ENCODE measurements at places on chromosomes 5 and 9. TPM values are rescaled to one million over a fixed set of nuclear protein-coding genes. Genes with fewer than 3 reads are reported as not detected.

- no peaks in the 10 kb centered on the region for H3K4me1 ChIP-seq
- H3K27me3 ChIP-seq = no peaks in the 10 kb centered on the region
- no peak overlapping the region for H3K4me3 ChIP-seq
- no peak overlapping the region for H3K27ac ChIP-seq
- DNase-seq = no peak
Observed at GRCh38 chr9:79912318-79913070, 340.7 kb downstream of the TLE4 start.

The CFAP77 gene
- total RNA-seq = not detected

The GALNT12 gene
- 7.9 TPM for total RNA-seq

DNA sequence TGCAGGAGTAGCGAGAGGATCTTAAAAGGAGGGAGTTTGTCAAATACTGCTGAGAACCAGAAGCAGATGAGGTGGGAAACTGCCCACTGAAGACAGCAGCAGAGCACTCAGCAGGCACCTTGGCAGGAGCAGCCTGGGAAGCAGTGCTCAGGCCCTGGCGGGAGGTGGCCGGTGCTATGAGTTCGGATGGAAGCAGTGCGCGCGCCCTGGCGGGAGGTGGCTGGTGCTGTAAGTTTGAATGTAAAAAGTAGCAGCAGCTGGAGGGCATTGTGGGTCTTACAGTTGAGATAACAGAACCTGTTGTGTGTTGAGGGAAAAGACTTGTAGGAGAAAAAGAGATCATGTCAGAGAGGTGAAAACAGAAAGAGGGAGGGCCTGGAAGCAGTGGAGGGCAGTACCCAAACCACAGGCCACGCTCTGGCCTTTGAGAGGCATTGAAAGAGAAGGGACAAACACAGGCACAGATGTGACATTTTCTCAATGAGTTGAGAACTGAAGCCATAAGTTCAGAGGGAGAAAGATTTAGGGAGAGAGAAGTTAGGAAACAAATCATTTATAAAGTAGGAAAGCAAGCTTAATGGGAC is 130.9 kb downstream of the ERCC6L2 start:
- H3K36me3 ChIP-seq = peaks cover 28% of the 10 kb centered on the region
- H3K4me1 ChIP-seq = peaks cover 34% of the 10 kb centered on the region
- no peaks in the 10 kb centered on the region for H3K27me3 ChIP-seq
- no peak overlapping the region for H3K4me3 ChIP-seq
- no peak for DNase-seq
- no peak overlapping the region for H3K27ac ChIP-seq

DNA sequence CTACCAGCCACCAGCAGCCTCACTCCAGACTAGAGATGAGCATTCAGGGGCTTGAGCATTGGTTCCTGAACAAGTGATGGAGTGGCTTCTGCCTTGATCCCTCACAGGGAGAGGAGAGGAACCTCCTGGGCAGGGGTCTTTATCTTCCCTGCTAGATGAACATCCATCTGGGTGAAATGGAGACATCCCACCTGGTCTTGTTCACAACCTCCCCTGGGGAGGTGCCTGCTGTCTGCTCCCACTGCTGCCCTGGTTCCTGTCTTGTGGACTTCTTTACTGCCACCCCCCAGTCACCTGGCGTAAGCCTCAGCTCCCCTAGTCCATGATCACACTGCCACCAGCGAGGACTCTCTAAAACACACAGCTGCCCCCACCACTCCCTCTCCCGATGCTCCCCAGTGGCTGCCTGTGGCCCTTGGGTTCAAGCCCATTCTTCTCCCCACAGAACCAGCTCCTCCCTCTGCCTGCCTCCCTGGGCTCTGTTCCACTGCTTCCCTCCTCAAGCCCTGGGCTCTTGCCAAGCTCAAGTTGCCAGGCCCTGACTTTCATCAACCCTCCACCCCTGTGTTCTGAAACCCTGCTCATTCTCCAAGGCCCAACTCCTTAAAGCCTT is 51.5 kb downstream of the COL15A1 start:
- DNase-seq = no peak
- peaks cover 4% of the 10 kb centered on the region for H3K4me1 ChIP-seq
- H3K27ac ChIP-seq = no peak overlapping the region
- no peak overlapping the region for H3K4me3 ChIP-seq

The RBM18 gene
- 23.9 TPM for total RNA-seq

GRCh38 chr9:97501972-97502221 is 431 bp downstream of the TMOD1 start:
- H3K4me1 ChIP-seq = peaks cover 18% of the 10 kb centered on the region
- no peak overlapping the region for H3K27ac ChIP-seq
- H3K36me3 ChIP-seq = no peaks in the 10 kb centered on the region
- no peak for DNase-seq
- H3K4me3 ChIP-seq = peak overlapping the region; percentile 54

GRCh38 chr9:78698371-78698770 is 401.4 kb downstream of the PSAT1 start:
- peaks cover 2% of the 10 kb centered on the region for H3K27me3 ChIP-seq
- H3K36me3 ChIP-seq = no peaks in the 10 kb centered on the region
- H3K27ac ChIP-seq = no peak overlapping the region

- no peaks in the 10 kb centered on the region for H3K36me3 ChIP-seq
- H3K27ac ChIP-seq = no peak overlapping the region
- H3K4me1 ChIP-seq = no peaks in the 10 kb centered on the region
- DNase-seq = no peak
Observed at GRCh38 chr5:3249401-3249800, 346.2 kb upstream of the IRX1 start.

The MAP3K1 gene
- total RNA-seq = 25.1 TPM

The NXNL2 gene
- total RNA-seq = not detected

The OR1Q1 gene
- not detected for total RNA-seq

DNA sequence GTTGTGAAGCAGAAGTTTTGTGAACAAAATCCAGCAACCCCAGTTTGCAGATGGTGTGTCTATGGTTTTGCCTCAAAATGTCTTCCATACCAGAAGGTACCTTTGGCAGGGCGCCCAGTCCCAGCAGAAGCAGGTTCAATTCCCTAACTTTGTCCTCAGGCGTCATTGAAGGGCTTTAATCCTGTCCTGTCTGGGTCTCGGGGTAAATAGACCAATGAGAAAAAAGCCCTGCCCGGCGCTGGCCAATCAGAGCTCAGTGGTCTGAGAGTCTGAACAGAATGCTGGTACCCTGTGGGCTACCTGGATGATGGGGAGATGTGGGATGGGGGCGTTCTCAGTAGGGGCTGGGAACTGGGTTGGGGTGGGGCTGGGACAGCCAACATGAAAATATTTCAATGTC is 6.2 kb upstream of the ST6GALNAC4 start:
- H3K36me3 ChIP-seq = no peaks in the 10 kb centered on the region
- peaks cover 10% of the 10 kb centered on the region for H3K27me3 ChIP-seq
- H3K4me1 ChIP-seq = peaks cover 52% of the 10 kb centered on the region
- no peak for DNase-seq
- H3K27ac ChIP-seq = no peak overlapping the region
- no peak overlapping the region for H3K4me3 ChIP-seq

- H3K36me3 ChIP-seq = peaks cover 22% of the 10 kb centered on the region
- peaks cover 3% of the 10 kb centered on the region for H3K4me1 ChIP-seq
- DNase-seq = no peak
Observed at GRCh38 chr9:112200711-112201110, 25.6 kb upstream of the SUSD1 start.

GRCh38 chr9:20728493-20729220 is 44.6 kb downstream of the FOCAD start:
- peaks cover 28% of the 10 kb centered on the region for H3K4me1 ChIP-seq
- H3K27me3 ChIP-seq = no peaks in the 10 kb centered on the region
- no peak overlapping the region for H3K27ac ChIP-seq
- no peak overlapping the region for H3K4me3 ChIP-seq
- DNase-seq = no peak

The PHF24 gene
- total RNA-seq = not detected

DNA sequence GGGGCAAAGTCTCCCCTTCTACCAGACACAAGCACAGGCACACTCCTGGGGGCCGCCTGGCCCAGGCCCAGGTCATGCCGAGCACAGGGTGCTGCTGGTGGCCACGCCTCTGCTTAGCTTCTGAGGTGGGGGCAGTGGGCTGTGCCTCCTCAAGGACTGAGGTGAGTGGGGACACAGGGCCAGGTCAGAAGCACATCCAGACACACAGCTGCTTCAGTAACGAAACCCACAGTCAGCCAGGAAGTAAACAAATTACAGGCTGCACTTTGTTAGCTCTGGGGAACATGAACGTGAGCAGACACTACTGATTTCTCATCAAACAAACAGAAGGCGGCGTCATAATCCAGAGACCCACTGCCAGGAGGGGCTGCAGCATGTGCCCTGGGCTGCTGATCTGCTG is 192.4 kb downstream of the HSPA4 start:
- no peaks in the 10 kb centered on the region for H3K36me3 ChIP-seq
- H3K27me3 ChIP-seq = no peaks in the 10 kb centered on the region
- no peak overlapping the region for H3K4me3 ChIP-seq
- no peak for DNase-seq
- no peak overlapping the region for H3K27ac ChIP-seq

GRCh38 chr5:73818357-73818756 is 192.4 kb downstream of the ARHGEF28 start:
- H3K4me1 ChIP-seq = no peaks in the 10 kb centered on the region
- no peak overlapping the region for H3K27ac ChIP-seq
- H3K36me3 ChIP-seq = no peaks in the 10 kb centered on the region
- no peak for DNase-seq
- H3K27me3 ChIP-seq = peaks cover 3% of the 10 kb centered on the region

The LHX2 gene
- not detected for total RNA-seq

- H3K4me3 ChIP-seq = no peak overlapping the region
- H3K27me3 ChIP-seq = peaks cover 11% of the 10 kb centered on the region
- no peak overlapping the region for H3K27ac ChIP-seq
- no peaks in the 10 kb centered on the region for H3K36me3 ChIP-seq
Observed at GRCh38 chr9:127077644-127077946, 44.8 kb downstream of the ANGPTL2 start.

DNA sequence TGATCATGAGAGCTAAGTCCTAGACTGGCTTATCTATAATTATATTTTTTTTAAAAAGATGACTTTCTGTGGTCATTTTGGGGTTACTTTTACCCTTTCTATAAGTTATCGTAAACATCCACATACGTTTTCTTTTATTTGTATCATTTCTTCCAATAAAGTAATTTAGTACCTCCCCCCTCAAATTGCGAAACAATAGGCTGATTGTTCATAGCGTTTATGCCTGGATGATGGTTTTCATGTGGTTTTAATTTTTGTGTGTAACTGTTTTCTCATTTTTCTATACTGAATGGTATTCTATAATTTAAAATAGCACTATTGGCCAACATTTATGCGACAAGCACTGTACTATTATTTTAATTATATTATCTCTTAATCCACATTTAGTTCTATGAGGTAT is 44.5 kb downstream of the SMC5 start:
- peaks cover 59% of the 10 kb centered on the region for H3K36me3 ChIP-seq
- no peak overlapping the region for H3K27ac ChIP-seq
- DNase-seq = no peak
- peaks cover 3% of the 10 kb centered on the region for H3K4me1 ChIP-seq
- H3K4me3 ChIP-seq = no peak overlapping the region
- no peaks in the 10 kb centered on the region for H3K27me3 ChIP-seq

- H3K4me3 ChIP-seq = peak overlapping the region; percentile 78
- DNase-seq = peak; percentile 64
- H3K27me3 ChIP-seq = no peaks in the 10 kb centered on the region
- peak overlapping the region; percentile 48 for H3K27ac ChIP-seq
Observed at GRCh38 chr9:113350937-113351336, 1.6 kb downstream of the BSPRY start.

- no peaks in the 10 kb centered on the region for H3K36me3 ChIP-seq
- peaks cover 25% of the 10 kb centered on the region for H3K27me3 ChIP-seq
- DNase-seq = no peak
- H3K4me1 ChIP-seq = peaks cover 8% of the 10 kb centered on the region
- no peak overlapping the region for H3K27ac ChIP-seq
- no peak overlapping the region for H3K4me3 ChIP-seq
Observed at GRCh38 chr5:150670275-150670947, 9.4 kb downstream of the MYOZ3 start.

DNA sequence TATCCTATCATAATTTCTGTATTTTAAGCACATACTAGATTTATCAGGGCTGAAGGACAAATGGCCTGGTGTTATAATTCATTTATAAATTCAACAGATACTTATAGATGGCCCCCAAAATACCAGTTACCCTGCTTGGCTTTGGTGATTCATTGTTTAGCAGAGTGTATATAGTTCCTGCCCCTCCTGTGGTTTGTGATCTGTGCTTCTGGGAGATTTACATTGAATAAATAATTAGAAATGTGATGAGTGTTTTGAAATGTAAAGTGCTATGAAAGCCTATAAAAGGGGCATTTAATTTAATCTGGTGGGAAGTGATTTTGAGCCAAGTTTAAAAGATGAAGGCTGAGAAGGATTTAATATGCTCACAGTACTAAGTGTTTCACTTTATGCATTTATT is 36.7 kb upstream of the ZCCHC7 start:
- H3K27ac ChIP-seq = no peak overlapping the region
- peaks cover 42% of the 10 kb centered on the region for H3K4me1 ChIP-seq
- H3K27me3 ChIP-seq = no peaks in the 10 kb centered on the region
- peaks cover 44% of the 10 kb centered on the region for H3K36me3 ChIP-seq

GRCh38 chr9:107710546-107710945 is 221.0 kb upstream of the KLF4 start:
- H3K27me3 ChIP-seq = no peaks in the 10 kb centered on the region
- no peaks in the 10 kb centered on the region for H3K36me3 ChIP-seq
- DNase-seq = no peak

The FOXD4 gene
- total RNA-seq = not detected

- no peak overlapping the region for H3K4me3 ChIP-seq
- no peak overlapping the region for H3K27ac ChIP-seq
- no peaks in the 10 kb centered on the region for H3K27me3 ChIP-seq
- H3K36me3 ChIP-seq = no peaks in the 10 kb centered on the region
- DNase-seq = no peak
Observed at GRCh38 chr9:3875361-3876132, 349.7 kb upstream of the RFX3 start.

GRCh38 chr9:20369391-20369790 is 252.9 kb downstream of the MLLT3 start:
- no peak overlapping the region for H3K27ac ChIP-seq
- peaks cover 64% of the 10 kb centered on the region for H3K4me1 ChIP-seq
- peaks cover 70% of the 10 kb centered on the region for H3K36me3 ChIP-seq
- H3K27me3 ChIP-seq = no peaks in the 10 kb centered on the region
- H3K4me3 ChIP-seq = no peak overlapping the region
- no peak for DNase-seq

The HAND1 gene
- not detected for total RNA-seq

- H3K27ac ChIP-seq = no peak overlapping the region
- H3K36me3 ChIP-seq = peaks cover 59% of the 10 kb centered on the region
- peaks cover 32% of the 10 kb centered on the region for H3K4me1 ChIP-seq
- no peak overlapping the region for H3K4me3 ChIP-seq
- H3K27me3 ChIP-seq = no peaks in the 10 kb centered on the region
Observed at GRCh38 chr9:136903041-136903554, 16.8 kb downstream of the TRAF2 start.
